ENCODE measurements at places on chromosomes 5 and 9. TPM values are rescaled to one million over a fixed set of nuclear protein-coding genes. Genes with fewer than 3 reads are reported as not detected.

DNA sequence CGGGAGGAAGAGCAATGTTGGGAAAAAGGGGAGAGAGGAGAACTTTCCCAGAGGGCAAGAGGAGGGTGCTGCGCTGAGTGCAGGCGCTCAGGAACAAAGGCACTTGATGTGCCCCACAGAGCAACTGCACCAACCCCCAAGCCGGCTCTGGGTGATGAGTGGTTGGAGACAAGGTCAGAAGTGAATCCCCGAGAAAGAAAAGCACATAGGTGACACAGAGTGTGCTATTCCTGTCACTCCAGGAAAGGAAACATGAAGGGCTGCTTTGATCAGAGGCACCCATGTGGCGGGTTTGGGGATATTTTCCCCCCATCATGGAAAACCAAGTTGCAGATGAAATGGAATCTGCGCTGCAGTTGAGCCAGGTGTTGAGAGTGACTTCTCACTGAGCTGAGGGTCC is 20.7 kb upstream of the SLC25A48 start:
- DNase-seq = no peak

FBXO10 gene
- 31.3 TPM for total RNA-seq

DNA sequence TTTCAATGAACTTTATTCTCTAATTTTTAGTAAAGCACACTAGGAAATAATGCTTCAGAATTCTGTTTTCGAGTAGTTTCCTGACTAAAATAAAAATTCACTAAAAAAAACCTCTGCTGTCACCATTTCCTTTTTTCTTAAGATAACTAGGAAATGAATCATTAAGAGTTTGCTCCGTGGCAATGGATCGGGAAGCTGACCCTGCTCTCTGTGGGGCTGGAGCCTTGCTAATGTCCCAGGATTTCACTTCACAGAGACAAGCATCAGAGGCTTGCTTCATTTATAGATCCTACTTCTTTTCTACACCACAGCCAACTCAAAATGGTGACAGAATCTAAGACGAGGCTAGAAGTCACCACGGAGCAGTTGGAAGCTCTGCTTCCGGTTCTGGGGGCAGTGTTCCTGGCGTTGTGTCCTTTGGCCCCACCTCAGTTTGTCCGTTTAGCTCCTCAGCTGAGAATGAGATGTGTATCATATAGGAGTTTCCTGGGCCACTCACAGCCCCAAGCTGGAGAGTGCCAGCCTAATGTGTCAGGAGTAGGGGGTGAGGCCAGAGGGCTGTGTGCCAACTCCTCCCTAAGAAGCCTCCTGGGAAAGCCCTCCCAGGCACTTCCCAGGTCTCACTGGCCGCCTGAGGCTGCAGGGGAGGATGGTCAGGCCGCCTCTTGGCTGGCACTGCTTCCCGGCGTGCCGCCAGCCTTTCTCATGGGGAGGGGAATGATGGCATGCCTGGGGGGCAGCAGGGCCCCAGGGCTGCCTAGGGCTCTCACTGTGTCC is 19.6 kb downstream of the TENT4A start:
- DNase-seq = no peak

DNA sequence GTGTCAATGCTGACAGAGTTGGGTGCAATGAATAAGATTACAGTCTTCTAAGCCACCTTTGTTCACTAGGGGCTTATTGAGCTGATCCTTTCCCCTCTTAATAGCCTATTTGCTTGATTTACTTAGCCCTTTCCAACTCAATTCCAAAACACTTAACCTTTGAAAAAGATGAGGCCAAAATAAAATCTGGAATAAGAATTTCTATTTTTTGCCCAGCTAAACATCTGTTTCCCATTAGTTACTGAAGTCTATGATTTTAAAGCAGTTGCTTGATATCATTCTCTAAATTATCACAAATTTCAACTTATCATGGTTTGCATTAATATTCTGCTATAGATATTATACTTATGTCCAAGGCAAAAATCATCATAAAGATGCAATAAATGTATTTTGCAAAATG is 1272.0 kb upstream of the ACO1 start:
- DNase-seq = no peak

NOXA1 gene
- not detected for total RNA-seq

GRCh38 chr5:108212775-108213346 is 169.0 kb downstream of the FBXL17 start:
- no peak for DNase-seq

AGXT2 gene
- not detected for total RNA-seq

DNA sequence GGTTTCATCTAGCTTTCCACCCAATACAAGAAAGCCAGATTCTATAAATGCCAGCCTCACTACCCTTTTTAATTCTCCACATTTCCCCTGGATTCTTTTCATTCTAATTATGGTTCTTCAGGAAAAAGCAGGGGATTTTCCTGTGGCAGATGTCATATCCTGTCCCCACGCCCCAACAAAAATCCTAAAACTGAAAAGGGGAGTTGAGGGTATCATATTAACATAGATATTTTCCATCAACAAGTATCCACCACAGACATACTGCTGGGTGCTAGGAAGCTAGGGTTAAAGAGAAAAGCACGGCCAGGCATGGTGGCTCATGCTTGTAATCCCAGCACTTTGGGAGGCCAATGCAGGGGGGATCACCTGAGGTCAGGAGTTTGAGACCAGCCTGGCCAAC is 38.0 kb downstream of the CDK5RAP2 start:
- DNase-seq = no peak

- no peak for DNase-seq
These were observed 555.1 kb upstream of the CTNND2 start for GRCh38 chr5:12459326-12459725.

GRCh38 chr9:19378647-19379046 is 1.4 kb downstream of the RPS6 start:
- DNase-seq = no peak

DNA sequence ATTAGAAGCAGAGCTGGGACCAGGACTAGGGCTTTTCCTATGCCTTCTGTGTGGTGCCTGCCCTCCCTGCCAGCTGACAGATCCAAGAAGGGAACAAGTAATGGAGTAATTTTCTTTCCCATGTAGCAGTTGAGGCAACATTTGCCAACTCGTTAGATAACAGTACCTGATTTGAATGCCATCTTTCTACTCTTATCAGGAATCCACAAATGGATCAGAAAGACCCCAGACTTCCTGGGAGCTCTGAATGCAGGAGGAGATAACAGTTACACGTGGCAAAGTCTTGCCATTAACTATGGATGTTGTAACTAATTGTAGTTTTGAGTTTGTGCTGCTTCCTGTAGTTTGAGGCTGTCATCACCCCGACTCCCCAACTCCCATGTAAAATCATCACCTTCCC is 39.2 kb downstream of the RCL1 start:
- no peak for DNase-seq

All from SJCRH30 (cell line).